ENCODE measurements at places on chromosomes 5 and 9. TPM values are rescaled to one million over a fixed set of nuclear protein-coding genes. Genes with fewer than 3 reads are reported as not detected.
A peak's percentile ranks its signal among the peaks of the same experiment; 100 is the strongest.

DNA sequence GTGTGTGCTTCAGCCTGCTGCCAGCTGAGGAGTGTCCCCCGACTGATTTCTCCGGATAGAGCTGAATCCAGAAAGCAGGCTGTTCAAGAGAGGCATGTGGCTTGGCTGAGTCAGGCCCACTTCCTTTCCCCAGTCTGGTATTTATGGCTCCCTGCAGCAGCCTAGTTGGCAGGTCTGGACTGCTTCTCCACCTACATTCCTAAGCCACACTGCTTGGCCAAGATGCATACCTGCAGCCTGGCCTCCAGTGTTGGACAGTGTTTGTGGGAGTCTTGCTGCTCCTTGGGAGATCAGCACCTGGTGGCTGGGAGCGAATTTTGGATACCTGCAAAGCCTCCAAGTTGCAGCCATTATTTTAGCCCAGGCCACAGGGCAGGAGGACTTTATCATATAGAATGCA lies 670.8 kb downstream of the ACTL7B start:
- no peak overlapping the region for H3K4me3 ChIP-seq
- no peaks in the 10 kb centered on the region for H3K27me3 ChIP-seq
- no peak overlapping the region for H3K27ac ChIP-seq
- peak; percentile 12 for DNase-seq
- H3K36me3 ChIP-seq: no peaks in the 10 kb centered on the region

DNA sequence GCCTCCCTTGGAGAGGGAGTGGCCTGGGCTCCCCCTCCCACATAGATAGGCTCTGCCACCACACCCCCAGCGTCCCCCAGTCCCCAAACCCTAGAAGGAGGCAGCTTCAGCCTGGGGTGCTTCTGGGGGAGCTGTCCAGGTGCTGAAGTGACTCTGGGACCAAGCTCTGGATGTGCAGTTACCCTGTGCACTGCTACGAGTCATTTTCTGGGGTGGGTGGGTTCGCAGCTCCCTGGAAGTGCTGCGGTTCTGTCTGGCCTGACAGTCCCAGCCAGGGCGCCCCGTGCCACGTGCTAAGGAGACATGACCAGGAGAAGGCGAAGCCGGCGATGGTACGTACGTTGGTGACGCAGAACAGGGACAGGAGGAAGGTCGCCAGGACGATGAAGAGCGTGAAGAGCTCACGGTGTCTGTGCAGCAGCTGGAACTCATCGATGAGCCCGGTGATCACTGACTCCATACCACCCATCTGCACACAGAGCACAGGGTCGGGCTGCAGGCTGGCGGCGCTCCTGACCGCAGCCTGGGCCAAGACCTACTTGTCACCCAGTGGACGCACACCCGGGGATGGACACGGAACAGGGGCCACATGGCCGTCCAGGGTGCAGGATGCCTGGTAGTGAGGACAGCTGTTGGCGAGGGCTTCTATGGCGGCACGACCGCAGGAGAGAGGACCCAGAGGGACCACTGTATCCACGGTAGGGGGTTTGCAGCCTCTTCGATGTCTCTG lies 35.7 kb downstream of the SLC6A3 start:
- no peak overlapping the region for H3K27ac ChIP-seq
- peaks cover 77% of the 10 kb centered on the region for H3K27me3 ChIP-seq
- peak; percentile 13 for DNase-seq

GRCh38 chr5:148176480-148176879 lies 8.1 kb downstream of the SPINK14 start:
- DNase-seq: no peak
- H3K4me1 ChIP-seq: no peaks in the 10 kb centered on the region
- no peaks in the 10 kb centered on the region for H3K36me3 ChIP-seq
- H3K27me3 ChIP-seq: no peaks in the 10 kb centered on the region

KIF12 gene
- 52.3 TPM for total RNA-seq

DNA sequence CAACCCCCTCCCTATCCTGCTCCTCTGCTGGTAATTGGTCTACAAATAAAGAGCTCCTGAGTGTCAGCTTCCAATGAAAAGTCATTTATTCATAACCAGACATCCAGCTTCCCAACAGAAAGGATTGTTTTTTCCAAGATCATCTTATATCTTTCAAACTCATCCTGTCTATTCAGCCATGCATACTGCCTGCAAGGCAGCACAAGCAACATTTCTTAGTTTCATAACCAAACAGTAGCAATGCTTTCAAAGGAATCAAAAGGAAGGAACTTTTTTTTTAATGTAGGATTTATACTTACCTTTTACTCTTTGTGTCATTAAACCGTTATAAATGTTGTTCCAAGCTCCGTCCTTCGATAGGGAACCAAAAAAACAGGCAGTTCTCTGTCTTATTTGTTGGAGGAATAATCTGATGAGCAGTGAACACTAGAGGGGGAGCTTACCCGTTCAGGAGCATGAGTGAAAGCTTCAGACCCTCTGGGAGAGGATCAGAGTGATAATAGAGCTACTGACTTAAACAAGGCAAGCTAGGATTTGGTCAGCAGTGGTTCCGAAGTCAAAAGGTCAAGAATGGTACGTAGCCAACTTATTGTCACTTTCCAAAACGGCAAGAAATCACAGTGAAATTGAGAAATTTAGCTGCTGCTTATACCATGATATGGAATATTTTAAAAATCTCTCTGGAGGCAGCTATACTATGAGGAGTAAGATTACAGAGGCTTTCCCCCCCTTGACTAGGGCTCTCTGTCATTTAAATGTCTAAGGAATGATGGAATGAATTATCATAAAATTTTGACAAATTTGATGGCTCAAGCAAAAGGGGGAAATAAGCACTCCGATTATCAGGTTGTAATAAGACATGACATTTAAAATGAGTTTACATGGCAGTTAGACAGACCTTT lies 892.9 kb downstream of the NR2F1-AS1 start:
- no peak overlapping the region for H3K27ac ChIP-seq
- no peaks in the 10 kb centered on the region for H3K36me3 ChIP-seq
- H3K4me1 ChIP-seq: no peaks in the 10 kb centered on the region
- no peak overlapping the region for H3K4me3 ChIP-seq
- peak; percentile 3 for DNase-seq

PFN3 gene
- not detected for total RNA-seq

GRCh38 chr5:53882006-53882675 lies 321.7 kb downstream of the NDUFS4 start:
- no peaks in the 10 kb centered on the region for H3K4me1 ChIP-seq

IZUMO3 gene
- not detected for total RNA-seq

- H3K4me3 ChIP-seq: no peak overlapping the region
- H3K36me3 ChIP-seq: no peaks in the 10 kb centered on the region
- H3K27ac ChIP-seq: no peak overlapping the region
- H3K27me3 ChIP-seq: no peaks in the 10 kb centered on the region
- DNase-seq: no peak
Measured at GRCh38 chr9:97735070-97735600, 38.0 kb upstream of the XPA start.

ABO gene
- 3.3 TPM for total RNA-seq

DNA sequence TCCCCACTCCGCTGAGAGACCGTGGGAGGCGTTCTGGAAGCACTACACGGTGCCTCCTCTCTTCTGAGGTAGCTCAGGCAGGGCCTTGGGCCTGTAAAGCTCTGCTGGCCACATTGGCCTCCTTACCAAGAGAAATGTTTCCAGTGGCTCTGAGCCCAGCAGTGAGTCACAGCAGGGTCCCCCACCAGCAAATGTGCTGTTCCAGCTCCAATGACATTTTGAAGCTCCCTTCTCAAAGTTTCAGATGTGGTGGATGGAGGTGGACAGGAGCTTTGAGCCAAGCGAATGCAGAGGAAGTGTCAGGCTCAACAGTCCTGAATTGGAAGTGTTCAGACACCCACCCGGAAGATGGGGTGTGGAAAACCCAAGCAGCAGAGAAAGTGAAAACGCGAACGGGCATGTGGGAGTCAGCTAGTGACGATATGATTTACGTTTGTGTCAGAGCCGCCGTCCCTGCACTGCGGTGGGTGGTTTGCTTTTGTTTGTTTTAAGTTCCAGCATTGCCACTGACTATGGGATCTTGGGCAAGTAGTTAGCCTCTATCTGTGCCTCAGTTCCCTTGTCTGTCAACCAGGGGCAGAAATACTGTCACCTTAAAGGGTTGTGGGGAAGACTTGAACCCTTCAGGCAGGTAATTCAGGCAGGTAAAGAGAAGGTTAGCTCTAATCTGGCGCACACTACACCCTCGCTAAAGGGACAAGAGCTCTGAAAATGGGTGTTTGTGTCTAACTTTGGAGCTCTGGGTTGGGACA lies 38.2 kb downstream of the C5orf15 start:
- H3K4me3 ChIP-seq: no peak overlapping the region
- no peak for DNase-seq
- no peaks in the 10 kb centered on the region for H3K36me3 ChIP-seq
- no peak overlapping the region for H3K27ac ChIP-seq
- H3K27me3 ChIP-seq: peaks cover 17% of the 10 kb centered on the region
- H3K4me1 ChIP-seq: peaks cover 15% of the 10 kb centered on the region

GRCh38 chr5:61768692-61769281 lies 436.7 kb downstream of the ZSWIM6 start:
- H3K27ac ChIP-seq: no peak overlapping the region
- peaks cover 8% of the 10 kb centered on the region for H3K4me1 ChIP-seq
- H3K27me3 ChIP-seq: peaks cover 89% of the 10 kb centered on the region
- DNase-seq: peak; percentile 71
- no peak overlapping the region for H3K4me3 ChIP-seq

GPBP1 gene
- 105 TPM for total RNA-seq

DNA sequence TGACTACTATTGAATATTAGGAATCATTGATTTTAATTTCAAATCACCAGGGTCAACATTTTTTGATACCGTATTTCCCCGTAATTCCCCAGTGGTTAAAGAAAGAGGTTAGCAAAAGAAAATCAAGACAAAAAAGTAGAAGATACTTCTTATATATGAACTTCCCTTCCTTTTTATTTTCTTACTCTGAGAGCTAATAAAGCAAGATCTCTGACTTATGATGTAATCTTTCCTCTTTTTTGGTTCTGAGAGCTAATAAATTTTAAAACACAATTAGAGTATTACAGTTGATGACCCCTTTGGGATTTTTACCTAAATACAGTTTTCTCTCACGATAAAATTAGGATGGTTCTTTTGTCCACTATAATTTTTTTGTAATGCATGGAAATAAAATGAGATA lies 9.2 kb upstream of the FYB1 start:
- H3K4me3 ChIP-seq: no peak overlapping the region
- H3K4me1 ChIP-seq: peaks cover 26% of the 10 kb centered on the region
- no peak for DNase-seq
- H3K36me3 ChIP-seq: no peaks in the 10 kb centered on the region
- H3K27me3 ChIP-seq: no peaks in the 10 kb centered on the region
- H3K27ac ChIP-seq: no peak overlapping the region

KIAA0825 gene
- total RNA-seq: 1.9 TPM

OLFML2A gene
- total RNA-seq: 0.88 TPM

GRCh38 chr5:172413601-172414171 lies 40.6 kb downstream of the SH3PXD2B start:
- H3K4me1 ChIP-seq: no peaks in the 10 kb centered on the region
- no peaks in the 10 kb centered on the region for H3K27me3 ChIP-seq
- no peak overlapping the region for H3K4me3 ChIP-seq
- H3K36me3 ChIP-seq: peaks cover 4% of the 10 kb centered on the region

GRCh38 chr5:155886311-155887031 lies 440.5 kb upstream of the SGCD start:
- DNase-seq: no peak
- H3K4me1 ChIP-seq: no peaks in the 10 kb centered on the region
- no peak overlapping the region for H3K27ac ChIP-seq
- H3K27me3 ChIP-seq: no peaks in the 10 kb centered on the region

DNA sequence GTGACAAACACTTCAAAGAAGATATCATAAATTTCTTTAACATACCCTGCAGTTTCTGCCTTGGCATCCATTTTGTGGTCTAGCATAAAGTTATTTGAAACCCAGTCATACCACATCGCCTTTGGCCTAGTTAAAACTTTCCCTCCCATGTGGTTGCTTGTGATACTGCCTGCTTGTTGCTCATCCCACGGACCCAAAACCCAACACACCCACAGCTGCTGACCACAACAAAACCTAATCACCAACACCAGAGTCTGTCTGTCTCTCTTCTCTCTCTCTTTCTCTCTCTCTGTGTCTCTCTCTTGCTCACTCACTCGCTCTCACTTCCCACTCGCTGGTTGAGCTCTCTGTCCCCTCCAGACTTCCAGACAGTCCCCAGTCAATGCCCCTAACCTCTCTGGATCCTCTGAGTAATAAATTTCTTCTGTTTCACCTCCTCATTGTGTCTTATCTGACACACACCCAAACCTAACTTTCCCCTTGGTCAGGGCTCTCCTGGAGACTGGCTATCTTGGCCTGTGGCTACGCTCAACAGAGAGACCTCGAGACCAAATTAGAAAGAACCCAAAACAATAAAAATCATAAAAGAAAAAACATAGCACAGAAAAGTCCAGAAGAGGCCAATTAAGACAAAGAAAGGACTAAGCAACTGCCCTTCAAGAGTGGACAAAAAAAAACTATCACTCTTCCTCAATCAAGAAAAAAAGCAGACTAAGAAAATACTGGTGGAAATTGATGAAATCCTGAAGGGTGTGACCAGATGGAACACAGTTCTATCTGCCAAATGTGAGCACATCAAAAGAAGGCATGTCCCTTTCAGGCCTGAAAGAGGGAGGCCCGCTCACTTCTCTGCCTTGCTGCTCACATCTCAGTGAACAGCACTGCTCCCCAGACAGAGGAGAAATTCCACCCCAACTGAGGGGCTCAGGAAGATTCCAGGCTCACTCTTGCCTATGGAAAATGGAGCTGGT lies 41.5 kb downstream of the TTLL11 start:
- no peaks in the 10 kb centered on the region for H3K27me3 ChIP-seq
- no peak for DNase-seq
- H3K4me3 ChIP-seq: no peak overlapping the region
- no peaks in the 10 kb centered on the region for H3K36me3 ChIP-seq
- no peak overlapping the region for H3K27ac ChIP-seq
- no peaks in the 10 kb centered on the region for H3K4me1 ChIP-seq

ADRB2 gene
- 16.6 TPM for total RNA-seq

GRCh38 chr5:107300721-107301327 lies 369.9 kb downstream of the EFNA5 start:
- no peak for DNase-seq
- no peak overlapping the region for H3K4me3 ChIP-seq
- no peaks in the 10 kb centered on the region for H3K27me3 ChIP-seq
- H3K27ac ChIP-seq: no peak overlapping the region
- peaks cover 12% of the 10 kb centered on the region for H3K4me1 ChIP-seq

KCNV2 gene
- not detected for total RNA-seq

CDH12 gene
- 2.9 TPM for total RNA-seq

DNA sequence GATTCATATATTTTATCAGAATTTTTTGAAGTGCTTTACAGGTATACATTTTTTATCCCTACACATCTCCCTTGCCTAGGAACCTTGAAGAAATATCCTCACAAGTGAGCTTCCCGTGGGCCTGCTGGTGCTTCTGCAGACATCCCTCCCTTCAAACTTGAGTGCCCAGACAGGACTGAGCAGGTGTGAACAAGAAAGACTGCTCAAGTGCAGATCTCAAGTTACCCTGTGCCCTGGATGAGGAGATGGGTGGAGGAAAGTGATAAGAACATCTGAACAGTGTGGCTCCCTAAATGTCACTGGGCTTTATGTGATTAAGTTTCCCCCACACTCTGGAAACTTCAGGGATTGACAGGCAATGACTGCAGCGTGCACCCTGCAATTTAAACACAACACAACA lies 209.8 kb downstream of the TLE1 start:
- no peak overlapping the region for H3K4me3 ChIP-seq
- H3K36me3 ChIP-seq: no peaks in the 10 kb centered on the region
- peaks cover 5% of the 10 kb centered on the region for H3K4me1 ChIP-seq
- H3K27ac ChIP-seq: no peak overlapping the region
- H3K27me3 ChIP-seq: no peaks in the 10 kb centered on the region
- DNase-seq: no peak

TRPM6 gene
- total RNA-seq: not detected

TSLP gene
- 0.20 TPM for total RNA-seq

PRSS3 gene
- total RNA-seq: 29.5 TPM

- no peaks in the 10 kb centered on the region for H3K27me3 ChIP-seq
- no peak overlapping the region for H3K4me3 ChIP-seq
- H3K4me1 ChIP-seq: no peaks in the 10 kb centered on the region
- H3K36me3 ChIP-seq: peaks cover 20% of the 10 kb centered on the region
- no peak overlapping the region for H3K27ac ChIP-seq
- DNase-seq: no peak
Measured at GRCh38 chr5:1479581-1480188, 34.4 kb upstream of the SLC6A3 start.
